Stimulated activated CD4-positive, alpha-beta T cell treated with anti-CD3 and anti-CD28 coated beads, TNF-alpha, amount 100 ng/mL, for 4 hours (primary cell): ENCODE measurements at places on chromosomes 1 and 21.

DNA sequence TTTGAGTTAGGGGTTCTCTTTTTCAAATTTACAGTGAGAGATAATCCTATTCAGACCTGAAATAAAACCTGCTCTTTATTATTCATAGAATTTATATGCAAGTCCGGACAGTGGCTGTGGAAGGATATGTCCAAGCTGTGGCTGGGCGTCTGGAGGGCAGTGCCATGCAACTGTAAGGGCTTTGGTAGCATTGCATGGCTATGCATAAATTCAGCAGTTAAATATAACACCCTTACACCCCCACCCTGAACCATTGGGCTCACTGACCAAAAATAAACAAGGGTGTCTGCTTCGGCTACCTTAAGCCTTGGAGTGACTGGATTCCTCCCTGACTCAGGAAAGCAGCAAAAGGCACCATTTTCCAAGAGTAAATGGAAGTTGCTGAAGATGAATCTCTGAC, 5.4 kb downstream of the CHTOP start:
- DNase-seq = no peak

- no peak for DNase-seq
Measured at GRCh38 chr1:27862671-27863537, 9.4 kb upstream of the THEMIS2 start.

DNA sequence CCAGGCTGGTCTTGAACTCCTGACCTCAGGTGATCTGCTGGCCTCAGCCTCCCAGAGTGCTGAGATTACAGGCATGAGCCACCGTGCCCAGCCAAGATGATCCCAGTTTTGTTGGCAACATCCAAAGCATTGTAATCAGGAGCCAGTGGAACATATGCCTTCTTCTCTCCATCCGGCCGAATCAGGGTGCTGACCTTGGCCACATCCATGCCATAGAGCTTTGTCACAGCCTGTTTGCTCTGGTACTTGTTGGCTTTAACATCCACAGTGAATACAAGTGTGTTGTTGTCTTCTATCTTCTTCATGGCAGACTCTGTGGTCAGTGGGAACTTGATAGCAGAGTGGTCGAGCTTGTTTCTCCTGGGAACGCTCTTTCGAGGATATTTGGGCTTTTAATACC, 17.1 kb downstream of the TNFRSF8 start:
- no peak for DNase-seq

- DNase-seq = no peak
Measured at GRCh38 chr1:172585861-172586260, 52.9 kb downstream of the SUCO start.

- DNase-seq = no peak
Measured at GRCh38 chr1:165899461-165899941, 72.1 kb downstream of the UCK2 start.

DNA sequence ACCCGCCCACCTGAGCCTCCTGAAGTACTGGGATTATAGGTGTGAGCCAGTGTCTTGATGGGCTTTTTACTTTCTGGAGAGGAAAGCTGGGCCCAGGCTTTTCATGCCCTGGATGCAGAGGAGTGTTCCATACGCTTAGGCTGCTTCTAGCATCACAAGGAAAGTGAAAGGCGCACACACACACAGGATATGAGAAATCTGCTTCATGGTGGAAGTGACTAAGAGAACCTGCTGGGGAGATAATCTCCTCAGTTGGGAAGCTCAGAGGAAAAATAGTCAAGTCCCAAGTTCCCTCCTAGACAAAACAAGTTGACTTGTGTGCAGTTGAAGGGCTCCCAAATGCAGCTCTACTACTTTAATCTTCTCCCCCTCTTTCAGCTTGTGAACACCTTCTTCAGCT, 2.2 kb downstream of the NUDC start:
- no peak for DNase-seq

DNA sequence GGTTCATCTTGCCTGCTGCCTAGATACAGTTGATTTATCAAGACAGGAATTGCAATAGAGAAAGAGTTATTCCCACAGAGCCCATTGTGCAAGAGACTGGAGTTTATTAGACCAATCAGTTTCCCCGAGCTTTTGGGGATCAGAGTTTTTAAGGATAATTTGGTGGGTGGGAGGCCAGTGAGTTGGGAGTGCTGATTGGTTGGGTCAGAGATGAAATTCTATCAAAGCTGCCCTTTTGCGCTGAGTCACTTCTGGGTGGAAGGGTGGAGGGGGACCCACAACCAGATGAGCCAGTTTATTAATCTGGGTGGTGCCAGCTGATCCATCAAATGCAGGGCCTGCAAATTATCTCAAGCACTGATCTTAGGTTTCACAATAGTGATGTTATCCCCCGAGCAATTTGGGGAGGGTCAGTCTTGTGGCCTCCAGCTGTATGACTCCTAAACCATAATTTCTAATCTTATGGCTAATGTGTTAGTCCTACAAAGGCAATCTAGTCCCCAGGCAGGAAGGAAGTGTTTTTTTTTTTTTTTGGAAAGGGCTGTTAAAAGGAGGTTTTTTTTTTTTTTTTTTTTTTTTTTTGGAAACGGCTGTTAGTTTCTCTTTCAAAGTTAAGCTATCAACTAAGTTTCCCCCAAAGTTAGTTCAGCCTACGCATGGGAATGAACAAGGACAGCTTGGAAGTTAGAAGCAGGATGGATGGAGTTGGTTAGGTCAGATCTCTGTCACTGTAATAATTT, 7.4 kb downstream of the SLC16A4 start:
- DNase-seq = no peak

- DNase-seq = no peak
Measured at GRCh38 chr1:213523781-213524398, 463.9 kb upstream of the PROX1 start.

GRCh38 chr1:188462837-188463236, 1634.1 kb downstream of the PLA2G4A start:
- no peak for DNase-seq

GRCh38 chr21:46550116-46550941, 54.6 kb downstream of the S100B start:
- no peak for DNase-seq

GRCh38 chr1:247112479-247112781, 8.3 kb upstream of the ZNF669 start:
- DNase-seq = no peak
